ENCODE measurements at places on chromosomes 16 and 17. TPM values are rescaled to one million over a fixed set of nuclear protein-coding genes. Genes with fewer than 3 reads are reported as not detected.

DNA sequence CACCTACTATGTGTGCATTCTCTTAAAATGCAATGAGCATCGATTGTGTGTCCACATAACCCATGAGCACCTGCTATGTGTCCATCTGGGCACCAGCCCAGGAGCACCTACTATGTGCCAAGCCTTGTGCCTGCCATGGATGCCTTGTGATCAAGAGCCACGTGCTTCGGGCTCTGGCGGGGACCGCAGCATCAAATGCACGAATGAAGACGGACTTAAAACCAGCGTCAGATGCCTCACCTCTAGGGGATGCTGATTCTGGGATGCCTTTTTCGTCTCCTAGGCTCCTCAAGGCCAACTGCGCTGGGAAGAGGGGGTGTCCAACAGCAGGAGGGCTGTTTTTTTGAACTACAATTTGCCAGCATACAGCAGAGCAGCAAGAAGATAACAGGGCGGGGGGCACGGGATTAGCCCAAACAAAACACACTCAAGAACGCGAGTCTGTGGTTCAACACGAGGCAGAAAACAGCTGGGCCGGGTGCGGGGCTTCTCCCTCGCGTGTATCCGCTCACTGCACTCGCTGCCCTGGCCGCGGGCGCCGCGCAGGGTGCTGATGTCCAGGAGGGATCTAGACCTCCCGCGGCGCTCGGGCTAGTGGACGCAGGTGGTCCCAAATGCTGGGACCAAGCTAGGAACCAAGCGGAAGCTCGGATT, 1.2 kb upstream of the GLIS2 start:
- DNase-seq, result no peak

ITGAL gene
- total RNA-seq, result 4.4 TPM

CLEC18C gene
- total RNA-seq, result 0.40 TPM

DNA sequence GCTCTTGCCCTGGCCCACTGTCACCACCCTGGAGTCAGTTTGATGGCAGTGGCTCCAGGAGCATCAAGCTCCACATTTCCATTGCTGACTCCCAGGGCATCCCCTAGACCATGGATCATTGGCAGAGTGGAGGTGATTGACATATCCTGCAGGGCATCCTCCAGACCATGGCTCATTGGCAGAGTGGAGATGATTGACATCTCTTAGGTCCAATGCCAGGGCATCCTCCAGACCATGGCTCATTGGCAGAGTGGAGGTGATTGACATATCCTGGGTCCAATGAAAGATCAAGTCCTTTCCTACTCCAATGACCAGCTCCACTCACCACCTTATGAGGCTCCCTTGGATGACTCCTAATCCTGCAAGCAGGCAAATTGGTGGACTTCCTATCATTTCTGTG, 174.3 kb upstream of the NLRP1 start:
- no peak for DNase-seq

Data from esophagus squamous epithelium (tissue), 5 donors.